ENCODE measurements at places on chromosomes 4 and X. TPM values are rescaled to one million over a fixed set of nuclear protein-coding genes. Genes with fewer than 3 reads are reported as not detected.

DNA sequence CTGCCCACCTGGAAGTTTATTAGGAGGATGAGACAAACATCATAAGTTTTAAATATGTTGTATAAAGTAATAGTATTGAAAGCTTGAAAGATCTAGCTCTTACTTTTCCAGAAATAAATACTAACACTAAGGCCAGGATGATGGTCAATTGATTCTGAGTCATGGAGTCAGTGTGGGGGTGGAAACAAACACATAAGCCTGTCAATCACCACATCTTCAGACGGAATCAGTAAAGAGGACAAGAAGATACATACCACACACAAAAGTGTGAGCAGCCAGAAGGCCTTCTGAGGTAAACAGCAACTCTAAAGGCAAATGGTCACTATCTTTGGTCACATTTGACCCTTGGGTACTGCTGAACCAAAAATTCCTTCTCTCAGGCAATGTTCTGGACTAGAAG is 365.0 kb upstream of the RASGEF1B start:
- DNase-seq = no peak

Gene NUP62CL
- total RNA-seq = 9.3 TPM

Gene GABRE
- 2.0 TPM for total RNA-seq

DNA sequence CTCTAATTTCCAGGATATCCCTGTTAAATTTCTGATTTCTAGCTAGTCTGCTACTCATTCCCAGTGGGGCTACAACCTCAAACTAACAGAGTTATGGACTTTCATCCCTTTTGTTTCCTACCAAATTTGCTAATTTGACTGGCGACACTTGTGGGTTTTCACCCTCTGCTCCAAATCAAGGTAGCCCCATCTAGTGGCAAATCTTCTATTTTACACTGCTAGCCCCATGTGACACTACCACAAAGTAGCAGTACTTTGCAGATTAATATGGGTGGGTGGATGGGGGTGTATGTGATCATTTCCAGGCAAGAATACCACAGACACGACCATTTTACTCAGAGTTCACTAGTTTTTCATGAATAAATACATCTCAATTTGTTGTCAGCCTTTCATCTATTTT is 150.3 kb downstream of the MSL3 start:
- DNase-seq = peak; percentile 9

DNA sequence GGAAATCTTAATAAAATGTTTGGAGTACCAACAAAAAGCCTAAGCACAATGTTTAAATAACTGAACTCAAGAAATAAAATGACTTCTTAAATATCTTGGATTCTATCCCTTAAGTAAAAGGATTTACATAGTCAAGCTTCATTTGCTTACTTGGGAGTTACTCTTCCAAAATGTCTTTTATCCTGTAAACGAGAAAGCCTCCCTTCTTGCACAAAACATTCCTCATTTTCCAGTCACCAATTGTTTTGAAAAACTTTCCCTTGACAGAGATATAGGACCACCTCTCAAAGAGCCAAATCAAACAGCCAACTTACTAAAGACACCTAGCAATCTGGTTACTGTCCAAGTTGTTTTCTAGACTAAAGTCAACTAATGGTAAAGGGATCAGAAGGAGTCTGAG is 18.6 kb downstream of the PDGFC start:
- DNase-seq = no peak

- DNase-seq = no peak
Observed at GRCh38 chrX:72465889-72466288, 106.8 kb downstream of the HDAC8 start.

- no peak for DNase-seq
Observed at GRCh38 chr4:100486496-100486895, 31.3 kb downstream of the EMCN start.

DNA sequence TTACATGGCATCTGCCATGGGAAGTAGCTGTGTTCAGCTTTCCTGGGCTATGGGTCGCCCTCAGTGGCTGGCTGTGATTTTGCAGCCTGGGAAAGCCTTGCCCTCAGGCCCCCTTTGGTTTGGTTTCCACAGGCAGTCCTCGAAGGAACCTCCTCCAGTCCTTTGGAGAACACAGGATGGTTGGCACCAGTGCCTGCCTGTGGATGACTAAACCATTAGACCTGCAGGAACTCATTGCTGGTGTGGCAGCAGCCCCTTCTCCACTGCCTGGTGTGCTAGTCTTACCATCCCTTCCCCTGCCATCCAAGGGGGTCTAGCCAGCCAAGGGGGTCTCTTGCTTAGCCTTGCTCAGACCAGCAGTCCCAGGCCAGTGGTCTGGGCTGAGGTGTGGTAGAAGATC is 71.4 kb upstream of the PJA1 start:
- no peak for DNase-seq

DNA sequence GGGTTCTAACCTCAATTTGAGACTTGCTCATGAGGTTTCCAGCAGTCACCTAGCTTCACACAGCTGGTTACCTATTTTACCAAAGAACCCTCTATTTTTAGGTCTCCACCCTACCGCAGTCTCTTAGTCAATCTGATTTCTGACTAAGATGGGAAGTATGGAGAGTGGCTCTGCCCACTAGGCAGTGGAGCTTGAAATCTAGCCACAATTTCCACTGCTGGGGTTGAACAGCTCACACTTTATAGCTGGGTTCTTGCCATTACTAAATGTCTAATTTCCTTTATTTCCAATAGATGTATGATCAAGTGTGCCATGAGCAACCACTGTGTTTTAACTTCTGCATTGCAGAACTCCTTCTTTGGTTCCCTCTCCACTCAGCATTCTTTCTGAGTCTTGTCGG is 43.1 kb downstream of the GASK1B start:
- DNase-seq = no peak

DNA sequence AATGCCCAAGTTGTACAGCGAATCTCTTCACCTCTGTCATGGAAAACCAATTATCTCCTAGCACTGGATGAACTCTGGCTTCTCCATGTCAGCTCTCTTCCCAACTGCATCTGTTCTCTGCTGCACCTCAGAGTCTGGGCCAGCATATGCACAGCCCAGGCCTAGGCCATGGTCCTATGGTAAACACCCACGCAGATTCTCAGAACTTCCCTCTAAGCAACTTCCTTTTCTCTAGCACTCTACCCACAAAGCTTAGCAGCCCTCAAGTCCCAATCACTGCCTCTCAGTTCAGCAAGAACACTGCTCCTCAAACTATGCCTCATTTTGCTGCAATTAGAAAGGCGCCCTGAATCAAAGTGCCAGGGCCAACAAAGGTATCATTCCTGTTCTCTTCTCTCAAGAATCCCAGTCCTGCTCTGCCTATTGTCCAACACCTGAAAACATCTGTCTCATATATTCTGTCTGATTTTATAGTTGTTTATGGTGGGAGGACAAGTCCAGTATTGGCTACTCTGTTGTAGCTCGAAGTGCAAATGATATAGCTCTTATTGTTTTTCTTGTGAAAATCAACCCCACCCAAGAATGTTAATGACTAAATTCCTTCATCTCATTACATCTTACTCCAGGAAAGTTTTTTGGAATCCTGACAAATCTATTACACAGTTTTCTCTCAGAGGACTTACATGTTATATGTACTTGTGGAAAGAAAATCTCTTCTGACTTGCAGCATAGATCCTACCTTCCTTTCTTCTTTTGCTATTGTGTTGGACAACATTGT is 85.4 kb downstream of the DCHS2 start:
- DNase-seq = no peak

Gene SSX2B
- total RNA-seq = not detected

GRCh38 chrX:154327038-154327820 is 31.6 kb downstream of the TKTL1 start:
- no peak for DNase-seq

Gene XAGE2
- total RNA-seq = not detected

DNA sequence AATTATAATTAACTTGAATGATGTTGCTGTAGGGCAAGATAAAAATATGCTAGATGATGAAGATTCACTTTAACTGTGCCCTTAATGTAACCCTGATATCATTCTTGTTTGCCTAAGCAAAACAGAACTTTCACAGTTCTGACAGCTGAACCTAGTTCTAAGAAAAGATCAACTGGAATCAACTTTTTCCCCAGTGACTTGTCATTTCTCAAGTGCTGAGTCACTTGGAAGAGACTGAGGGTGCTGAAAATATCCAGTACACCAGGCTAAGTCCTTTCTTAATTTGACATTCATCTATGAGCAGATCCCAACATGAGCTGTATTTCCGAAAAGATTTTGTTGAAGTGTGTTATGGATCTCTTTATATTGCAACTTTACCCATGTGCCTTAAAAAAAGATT is 140.4 kb downstream of the MID1IP1 start:
- no peak for DNase-seq

DNA sequence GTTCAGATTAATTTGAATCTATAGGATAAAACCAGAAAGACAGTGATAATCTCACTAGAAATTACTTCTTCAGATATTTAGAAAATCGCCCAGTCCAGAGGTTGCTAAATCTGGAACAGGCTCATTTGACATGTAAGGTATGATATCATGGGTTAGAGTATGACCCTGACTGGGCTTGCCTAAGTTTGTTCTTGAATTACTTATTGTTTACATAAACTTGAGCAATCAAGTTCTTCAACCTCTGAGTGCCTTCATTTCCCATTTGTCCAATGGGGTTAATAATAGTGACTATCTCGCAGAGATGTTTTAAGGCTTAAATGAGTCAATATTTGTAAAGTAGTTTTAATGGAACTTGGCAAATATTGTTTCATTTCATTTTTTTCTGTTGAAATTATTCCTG is 1947.6 kb upstream of the IGFBP7 start:
- DNase-seq = no peak

- no peak for DNase-seq
Observed at GRCh38 chrX:132115792-132116191, 12.0 kb downstream of the FRMD7 start.

- no peak for DNase-seq
Observed at GRCh38 chr4:78379040-78379439, 172.5 kb upstream of the ANXA3 start.

GRCh38 chr4:27568236-27568951 is 707.8 kb downstream of the STIM2 start:
- DNase-seq = no peak

DNA sequence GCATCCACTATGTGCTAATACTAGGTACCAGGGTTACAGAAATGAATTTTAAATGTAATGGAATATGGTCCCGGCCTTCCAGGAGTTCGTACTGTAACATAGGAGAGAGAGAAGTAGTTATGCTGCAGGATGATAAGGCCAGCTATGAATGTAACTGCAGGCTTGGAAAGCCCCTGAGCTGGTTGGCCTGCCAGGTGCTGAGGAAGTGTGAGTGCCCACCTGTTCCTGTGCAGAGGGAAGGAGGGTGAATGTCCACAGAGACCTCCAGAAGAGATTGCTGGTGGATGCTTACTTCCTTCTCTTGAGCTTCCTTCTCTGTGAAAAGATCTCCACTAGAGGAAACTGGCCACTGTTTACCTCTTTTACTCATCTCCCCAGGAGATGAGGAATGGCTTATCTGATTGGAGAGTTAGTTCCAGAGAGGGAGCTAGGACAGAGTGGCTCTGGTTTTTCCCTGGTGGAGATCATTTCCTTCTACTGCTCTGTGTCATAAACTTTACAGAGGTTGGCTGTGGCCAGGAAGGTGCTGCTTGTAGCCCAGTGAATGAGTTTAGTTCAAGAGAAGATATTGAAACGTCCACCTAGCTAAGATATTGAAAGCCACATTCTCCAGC is 114.0 kb upstream of the LNX1 start:
- DNase-seq = no peak

- DNase-seq = no peak
Observed at GRCh38 chr4:32994981-32995881, 2275.1 kb downstream of the PCDH7 start.

DNA sequence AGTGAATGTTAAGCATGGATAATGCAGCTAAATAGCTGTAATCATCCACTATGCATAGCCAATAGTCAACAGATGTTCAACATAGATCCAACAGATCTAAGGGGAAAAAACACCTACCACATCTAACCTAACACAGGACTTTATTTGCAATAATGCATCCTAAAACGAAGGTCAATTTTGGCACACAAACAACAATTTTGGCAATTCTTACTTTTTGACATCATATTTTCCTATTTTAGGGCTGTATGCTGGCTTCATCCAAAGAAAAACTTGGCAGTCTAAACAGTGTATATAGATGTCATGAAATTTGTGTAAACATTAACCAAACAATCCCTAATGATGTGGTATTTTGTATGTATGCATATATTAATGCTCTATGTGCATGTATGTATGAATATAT is 33.2 kb downstream of the UNC5C start:
- DNase-seq = no peak

DNA sequence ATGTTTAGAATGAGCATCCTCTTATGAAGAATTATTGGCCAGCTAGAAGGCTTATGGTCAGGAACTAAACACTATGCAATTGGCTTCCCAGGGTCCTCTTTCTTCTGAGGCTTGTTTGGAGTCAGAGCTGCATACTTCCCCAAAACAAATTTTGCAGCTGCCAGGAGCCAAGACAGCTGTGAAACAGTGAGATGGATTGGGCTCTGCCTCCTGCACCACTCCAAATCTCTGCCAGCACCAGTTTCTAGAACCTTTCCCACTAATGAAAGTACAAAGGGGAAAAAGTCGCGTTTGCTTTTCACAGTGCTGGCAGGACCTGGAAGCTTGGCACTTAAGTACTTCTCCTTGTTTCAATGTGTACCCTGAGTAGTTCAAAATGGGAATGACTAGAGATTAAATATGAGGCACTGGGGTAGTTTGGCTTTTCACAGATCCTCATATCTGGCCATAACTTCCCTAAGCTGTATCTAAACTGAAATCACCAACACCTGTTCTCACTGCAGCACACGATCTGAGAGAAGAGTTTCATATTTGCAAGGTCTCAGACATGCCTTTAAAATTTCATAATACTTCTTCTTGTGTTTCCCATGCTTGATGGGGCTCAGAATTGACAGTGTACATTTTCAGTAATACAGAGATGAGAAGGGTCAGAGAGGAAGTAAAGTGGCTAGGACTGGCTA is 20.7 kb upstream of the AR start:
- DNase-seq = no peak

GRCh38 chr4:36037127-36037526 is 207.2 kb downstream of the ARAP2 start:
- DNase-seq = no peak
